Stomach (tissue), 19 donors: ENCODE measurements at places on chromosomes 2 and 18. TPM values are rescaled to one million over a fixed set of nuclear protein-coding genes. Genes with fewer than 3 reads are reported as not detected.

DNA sequence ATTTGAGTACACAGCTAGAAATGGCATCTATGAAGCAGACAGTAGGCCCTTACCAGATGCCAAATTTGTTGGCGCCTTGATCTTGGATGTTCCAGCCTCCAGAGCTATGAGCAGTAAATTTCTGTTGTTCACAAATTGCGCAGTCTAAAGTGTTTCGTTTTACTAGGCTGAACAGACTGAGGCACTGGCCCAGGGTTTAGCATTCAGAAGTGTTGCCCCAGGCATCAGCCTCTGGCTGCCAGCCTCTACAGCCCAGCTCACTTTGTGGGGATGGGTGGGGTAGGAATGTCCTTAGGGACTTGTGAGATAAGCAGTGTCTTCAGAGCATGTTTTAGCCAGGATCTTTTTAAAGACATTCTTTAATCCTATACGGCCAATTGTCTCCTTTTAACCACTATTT, 51.5 kb upstream of the MGAT5 start:
- DNase-seq: no peak

DNA sequence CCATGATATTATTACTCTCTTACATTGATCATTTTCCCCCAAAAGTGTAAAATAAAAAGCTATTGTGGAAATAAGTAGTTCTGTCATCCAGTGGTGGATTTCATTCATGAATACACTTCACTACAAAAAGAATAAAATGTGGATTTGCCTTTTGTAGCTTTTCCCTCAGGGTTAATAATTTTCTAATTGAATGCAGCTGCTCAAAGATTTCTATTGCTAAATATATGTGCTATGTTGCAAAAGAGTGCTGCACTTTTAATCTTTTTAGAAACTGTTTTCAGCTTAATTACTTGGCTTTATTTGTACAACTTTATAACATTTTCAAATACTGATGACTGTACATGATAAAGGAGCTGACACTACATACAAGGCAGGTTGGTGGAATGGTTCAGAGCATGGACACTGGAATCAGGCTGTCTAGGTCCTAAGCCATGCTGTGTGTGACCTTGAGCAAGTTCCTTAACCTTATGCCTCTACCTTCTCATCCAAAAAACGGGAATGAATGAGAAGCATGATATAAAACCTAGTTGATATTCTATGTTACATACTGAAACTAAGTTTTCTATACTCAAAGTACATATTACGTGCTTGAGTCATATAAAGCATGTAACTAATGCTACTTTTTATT, 128.8 kb downstream of the THSD7B start:
- no peak for DNase-seq

The PSMA8 gene
- not detected for total RNA-seq

DNA sequence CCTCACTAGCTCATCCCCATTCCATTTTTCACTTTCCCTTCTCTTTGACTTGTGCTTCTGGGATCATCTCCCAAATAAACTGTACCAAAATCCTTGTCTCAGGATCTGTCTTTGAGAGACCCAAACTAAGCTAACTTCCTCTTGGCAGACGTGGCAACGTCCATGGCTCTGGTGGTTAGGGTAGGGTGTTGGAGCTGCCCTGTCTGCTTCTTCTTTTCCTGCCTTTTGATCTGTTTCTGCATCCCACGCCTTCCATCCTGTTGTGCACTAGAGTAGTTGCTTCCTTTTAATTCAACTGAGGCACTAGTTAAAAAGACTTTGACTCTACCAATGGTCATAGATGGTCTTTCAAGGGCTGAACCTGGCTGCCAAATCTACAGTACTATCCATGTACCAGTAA, 5.5 kb upstream of the MAP4K4 start:
- DNase-seq: no peak

DNA sequence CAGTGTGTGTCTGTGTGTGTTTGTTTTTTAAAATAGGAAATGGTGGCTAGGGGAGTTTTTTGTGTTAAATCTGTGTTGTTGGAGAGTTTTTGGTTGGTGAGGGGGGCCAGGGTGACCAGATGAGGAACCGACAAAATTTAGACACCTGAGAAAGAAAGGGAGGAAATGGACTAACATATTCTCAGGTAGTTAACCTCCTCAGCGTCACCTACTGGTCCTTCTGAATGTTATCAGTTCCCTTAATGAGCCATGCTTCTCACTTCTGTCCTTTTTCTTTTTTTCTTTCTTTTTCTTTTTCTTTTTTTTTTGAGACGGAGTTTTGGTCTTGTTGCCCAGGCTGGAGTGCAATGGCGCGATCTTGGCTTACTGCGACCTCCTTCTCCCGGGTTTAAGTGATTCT, 107.0 kb downstream of the FMNL2 start:
- DNase-seq: no peak

GRCh38 chr2:138476940-138477339, 24.6 kb upstream of the SPOPL start:
- no peak for DNase-seq

GRCh38 chr2:242041816-242042215, 172.3 kb downstream of the RTP5 start:
- DNase-seq: no peak

DNA sequence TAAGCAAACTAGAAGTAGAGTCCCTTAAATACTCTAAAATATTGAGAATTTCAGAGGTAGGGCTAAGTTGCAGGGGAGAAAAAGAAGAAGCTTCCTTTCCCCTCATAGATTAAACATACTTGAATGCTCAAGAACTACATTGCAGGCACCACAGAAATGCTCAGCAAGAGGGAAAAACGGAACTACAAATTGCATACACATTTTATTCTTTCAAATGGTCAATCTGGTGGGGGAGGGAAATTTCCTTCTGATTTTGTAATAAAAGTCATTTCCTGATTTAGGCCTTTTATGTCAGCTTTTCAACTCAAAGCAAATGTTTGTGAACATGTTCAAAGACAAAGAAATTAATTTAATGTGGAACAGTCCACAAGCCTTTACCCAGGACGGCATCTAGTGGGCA, 33.0 kb downstream of the FARSB start:
- DNase-seq: no peak

The OR6B2 gene
- total RNA-seq: not detected

DNA sequence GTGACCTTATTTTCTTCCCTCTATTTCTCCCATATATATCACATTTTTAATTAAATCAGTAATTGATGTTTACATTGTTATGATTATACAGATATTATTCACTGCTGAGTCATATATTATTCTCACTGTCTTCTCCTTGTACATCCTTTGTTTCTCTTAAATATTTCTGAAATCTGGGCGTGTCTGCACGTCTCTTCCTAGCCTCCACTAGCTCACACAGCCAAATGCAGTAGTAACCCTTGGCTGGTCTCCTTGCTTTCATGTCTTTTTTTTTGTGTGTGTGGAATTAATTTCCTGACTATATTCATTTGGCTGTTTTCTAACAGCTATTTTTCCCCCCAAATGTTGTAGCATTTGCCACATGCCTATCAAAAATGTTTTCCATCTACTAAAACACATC, 15.8 kb downstream of the CCNYL1 start:
- no peak for DNase-seq

The ACADL gene
- total RNA-seq: 6.6 TPM

DNA sequence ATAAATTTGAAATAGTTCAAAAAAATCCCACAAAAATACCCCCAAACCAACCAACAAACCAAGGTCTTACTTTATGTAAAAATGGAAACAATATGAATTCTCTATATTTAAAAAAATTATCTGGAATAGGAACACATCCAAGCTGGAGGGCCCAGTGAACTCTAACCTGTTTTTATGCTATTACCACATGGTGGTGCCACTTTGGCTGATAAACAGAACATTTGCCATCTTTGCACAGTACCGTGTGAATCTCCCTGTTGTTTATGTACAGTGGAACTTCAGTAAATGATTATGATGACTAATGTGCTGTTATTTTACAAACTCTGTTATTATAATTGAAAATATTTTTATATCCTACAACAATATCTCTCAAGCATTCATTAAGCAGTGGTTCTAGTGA, 145.3 kb upstream of the SMAD7 start:
- no peak for DNase-seq

GRCh38 chr2:177554365-177554764, 161.8 kb downstream of the AGPS start:
- no peak for DNase-seq

DNA sequence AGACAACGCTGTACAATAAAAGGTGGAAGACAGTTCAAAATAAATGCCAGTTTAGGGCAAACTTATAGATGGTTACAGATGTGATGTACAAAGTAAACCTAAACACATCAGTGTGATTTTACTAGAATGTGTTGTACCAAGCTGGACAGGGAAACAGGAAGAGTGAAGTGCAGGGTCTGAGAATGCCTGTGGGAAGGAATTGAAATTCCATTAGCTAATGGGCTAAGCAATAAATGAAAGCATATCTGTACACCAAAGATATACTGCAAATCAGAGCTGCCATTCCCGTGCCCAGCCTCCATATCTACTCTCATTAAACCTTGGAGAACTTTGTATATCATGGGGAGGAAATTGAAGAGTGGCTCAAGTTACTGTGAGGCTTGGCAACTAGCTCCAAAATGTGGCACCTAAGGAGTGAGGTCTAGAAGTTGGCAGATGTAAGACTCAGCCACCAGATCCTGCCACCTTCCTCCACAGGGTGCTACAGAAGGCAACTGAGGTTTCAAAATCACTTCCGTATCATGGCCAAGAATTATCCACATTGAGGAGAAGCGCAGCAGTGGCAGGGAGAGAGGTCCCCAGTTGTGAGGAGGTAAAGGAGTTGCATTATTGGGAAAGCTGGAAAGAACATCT, 277.8 kb downstream of the TCF4 start:
- no peak for DNase-seq

DNA sequence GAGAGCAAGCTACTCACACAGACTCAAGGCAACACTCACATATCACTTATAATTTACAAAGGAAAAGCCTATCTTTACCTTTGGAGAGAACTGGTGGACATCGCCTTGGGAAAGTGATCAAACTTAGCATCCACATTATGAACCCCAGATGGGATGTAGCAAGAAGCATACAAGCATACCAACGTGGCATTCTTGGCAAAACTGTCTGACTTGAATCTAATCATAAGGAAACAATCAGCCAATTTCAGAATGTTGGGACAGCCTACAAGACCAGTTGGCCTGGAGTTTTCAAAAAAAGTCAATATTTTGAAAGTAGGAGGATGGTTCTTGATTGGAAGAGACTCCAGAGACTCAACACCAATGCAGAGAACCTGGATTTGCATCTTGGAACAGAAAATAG, 79.1 kb upstream of the PMAIP1 start:
- DNase-seq: no peak

- DNase-seq: no peak
Measured at GRCh38 chr2:98545591-98545990, 62.7 kb downstream of the COA5 start.
